ENCODE measurements at places on chromosomes 7 and 10.

- DNase-seq = no peak
Measured at GRCh38 chr7:33217595-33217994, 88.2 kb downstream of the BBS9 start.

DNA sequence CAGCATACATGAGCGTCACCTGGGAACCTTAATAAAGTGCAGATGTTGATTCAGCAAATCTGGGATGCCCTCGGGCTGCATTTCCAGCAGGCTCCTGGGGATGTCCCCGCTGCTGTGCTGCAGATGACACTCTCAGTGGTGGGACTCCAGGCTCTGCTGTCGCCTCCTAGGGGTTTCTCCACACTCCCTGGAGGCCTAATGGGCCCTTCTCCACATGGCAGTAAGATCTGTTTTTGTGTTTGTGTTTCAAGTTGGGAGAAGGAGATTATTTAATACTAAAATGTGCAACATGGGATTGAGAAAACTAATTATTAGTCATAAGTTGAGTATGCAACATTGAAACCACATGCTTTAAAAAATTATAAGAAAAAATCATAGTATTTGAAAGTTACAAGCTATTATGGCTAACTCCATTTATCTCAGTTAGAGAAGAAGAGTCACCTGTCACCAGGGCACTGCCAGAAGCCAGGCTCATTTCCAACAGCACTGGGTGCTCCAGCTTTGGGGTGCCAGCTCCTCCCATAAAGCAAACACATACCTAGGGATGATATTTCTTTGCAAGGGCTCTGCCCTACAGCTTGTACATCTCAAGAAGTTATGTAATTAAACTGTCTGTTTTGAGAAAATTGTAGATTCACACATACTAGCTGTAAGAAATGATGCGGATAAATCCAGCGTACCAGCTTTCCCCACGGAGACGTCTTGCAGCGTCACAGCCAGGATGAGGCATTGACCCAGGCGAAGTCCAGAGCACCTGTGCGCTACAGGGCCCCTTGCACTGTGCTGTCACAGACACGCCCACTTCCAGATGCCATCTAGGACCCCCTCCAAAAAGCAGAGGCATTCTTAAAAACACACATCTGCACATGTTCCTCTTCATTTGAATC, 106.4 kb downstream of the EGFR start:
- no peak for DNase-seq

DNA sequence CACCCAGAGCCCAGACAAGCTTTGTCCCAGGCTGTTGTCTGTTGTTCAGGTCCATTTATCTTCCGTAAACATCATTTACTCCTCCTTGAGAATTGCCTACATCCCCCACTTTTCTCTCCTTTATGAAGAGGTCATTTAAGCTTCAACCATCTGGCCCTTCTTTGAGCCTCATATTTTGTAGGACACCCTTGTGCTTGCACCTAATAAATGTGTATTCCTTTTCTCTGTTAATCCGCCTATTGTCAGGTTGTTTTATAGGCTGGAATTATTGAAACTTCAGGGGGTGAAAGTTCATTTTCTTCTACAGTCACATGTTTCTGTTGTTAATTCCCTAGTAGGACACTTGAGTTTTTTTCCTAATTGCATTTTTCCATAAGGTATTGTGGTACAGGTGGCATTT, 19.6 kb upstream of the CTTNBP2 start:
- DNase-seq = no peak

DNA sequence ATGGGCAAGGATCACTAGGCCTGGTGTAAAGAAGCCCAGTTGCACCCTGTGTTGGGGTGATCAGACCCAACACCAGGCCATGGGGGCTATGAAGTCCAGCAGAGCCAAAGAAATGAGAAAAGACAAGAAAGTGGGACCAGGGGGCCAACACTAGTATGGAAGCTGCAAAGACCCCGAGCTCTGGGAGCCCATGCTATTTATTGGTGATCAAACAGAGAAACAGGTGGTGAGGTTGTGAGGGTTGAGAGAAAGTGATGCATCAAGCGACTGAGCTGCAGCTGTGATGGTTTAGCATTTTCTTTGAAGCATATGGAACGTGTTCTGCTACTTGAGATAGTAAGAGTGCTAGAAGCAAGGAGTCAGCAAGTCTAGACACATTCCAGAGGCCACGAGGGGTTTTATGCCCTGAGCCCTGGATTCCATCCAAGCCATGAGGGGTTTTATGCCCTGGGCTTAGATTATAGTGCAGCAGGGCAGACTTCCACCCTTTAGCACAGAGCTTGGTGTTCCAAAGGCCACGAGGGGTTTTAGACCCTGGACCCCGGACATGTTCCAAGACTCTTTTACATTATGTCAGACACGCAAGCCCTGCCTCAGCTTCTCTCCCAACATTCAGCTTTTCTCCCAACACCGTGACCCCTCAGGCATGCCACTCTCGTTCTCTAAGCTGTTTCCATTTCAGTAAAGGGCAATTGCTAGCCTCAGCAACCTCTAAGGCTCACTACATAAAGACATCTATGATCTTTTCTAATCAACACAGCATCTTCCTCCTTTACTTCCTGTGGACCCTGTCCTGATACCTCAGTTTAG, 43.1 kb upstream of the GPAM start:
- no peak for DNase-seq

GRCh38 chr10:26776258-26776657, 78.8 kb downstream of the PDSS1 start:
- DNase-seq = no peak

DNA sequence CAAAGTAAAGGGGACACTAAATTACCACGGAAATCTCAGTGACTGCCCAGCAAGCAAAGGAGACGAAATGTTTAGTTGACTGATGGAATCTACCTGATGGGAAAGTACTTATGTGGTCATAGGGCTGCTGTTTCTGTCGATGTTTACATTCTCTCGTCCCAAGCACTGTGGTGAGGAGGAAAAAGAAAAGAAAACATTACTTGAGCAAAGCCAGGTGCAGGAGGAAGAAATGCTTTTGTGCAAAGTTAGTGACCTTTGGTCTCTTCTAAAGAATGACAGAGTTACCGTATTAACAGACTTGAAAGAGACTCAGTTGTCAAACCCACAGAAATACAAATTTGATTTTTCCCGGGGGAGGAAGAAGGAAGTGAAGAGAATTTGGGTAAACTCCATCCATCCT, 43.3 kb upstream of the FMC1 start:
- DNase-seq = no peak

DNA sequence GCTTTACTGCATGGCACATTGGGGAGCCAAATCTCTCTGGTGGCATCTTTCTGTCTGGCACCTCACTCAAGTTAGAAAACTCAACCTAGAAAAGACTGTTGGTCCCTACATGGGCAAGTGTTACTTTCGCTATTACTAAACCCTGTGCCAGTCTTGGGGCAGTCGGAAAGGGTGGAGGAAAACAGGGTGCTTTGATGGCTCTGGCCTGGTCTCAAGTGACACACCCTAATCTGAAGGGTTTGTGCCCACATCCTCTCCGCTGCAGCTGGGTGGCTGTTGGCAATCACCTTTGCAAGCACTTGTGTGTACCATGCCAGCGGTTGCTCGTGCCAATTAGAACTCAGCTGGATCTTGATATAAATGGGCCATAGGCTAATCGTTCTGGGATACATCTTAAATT, 159.8 kb upstream of the ITGB1 start:
- no peak for DNase-seq

GRCh38 chr10:7006566-7006965, 404.3 kb downstream of the SFMBT2 start:
- no peak for DNase-seq

DNA sequence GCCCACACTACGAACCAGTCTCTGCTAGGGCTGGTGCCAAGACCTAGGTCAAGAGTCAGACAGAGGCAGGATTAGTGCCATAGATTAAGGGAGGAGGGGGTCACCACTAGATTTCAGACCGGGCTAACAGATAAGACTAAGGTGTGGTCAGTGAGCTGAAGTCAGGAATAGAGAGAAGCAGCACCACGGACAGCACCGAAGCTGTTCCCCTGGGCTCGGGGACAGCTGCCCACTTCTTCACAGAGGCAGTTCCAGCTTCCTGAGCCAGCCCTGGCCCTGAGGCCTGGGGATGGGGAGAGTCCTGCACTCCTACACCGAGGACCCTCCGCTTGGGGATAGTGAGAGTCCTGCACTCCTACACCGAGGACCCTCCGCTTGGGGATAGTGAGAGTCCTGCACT, 11.2 kb upstream of the JAKMIP3 start:
- peak; percentile 51 for DNase-seq

GRCh38 chr7:129266181-129266580, 41.4 kb downstream of the AHCYL2 start:
- DNase-seq = no peak

- DNase-seq = no peak
Measured at GRCh38 chr7:2013381-2014311, 219.1 kb downstream of the MAD1L1 start.

DNA sequence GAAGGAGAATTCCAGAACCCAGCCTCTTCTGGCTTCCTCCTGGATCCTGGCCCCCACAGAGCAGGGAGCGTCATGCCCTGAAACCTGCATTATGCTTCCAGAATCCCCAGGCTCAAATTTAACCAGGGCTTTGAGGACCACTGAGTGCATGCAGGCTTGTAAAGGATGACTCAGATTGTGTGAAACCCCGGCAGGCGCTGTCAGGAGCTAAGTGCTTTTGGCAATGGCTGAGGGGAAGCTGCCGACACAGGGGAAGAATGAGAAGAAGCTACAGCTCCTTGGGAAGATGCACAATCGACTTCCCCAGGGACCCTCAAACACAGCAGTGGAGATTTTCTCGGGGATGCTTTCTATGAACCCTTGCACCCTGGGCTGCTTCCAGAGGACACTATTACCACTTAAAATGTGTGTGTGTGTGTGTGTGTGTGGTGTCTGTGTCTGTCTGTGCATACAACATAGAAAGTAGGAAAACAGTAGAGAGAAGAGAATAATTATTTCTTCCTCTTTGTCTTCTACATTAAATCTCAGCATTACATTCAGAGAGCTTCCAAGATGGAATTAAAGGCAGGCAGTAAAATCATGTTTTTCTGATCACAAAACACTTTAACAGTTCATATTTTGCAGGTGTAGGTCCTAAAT, 183.5 kb upstream of the INHBA start:
- no peak for DNase-seq

DNA sequence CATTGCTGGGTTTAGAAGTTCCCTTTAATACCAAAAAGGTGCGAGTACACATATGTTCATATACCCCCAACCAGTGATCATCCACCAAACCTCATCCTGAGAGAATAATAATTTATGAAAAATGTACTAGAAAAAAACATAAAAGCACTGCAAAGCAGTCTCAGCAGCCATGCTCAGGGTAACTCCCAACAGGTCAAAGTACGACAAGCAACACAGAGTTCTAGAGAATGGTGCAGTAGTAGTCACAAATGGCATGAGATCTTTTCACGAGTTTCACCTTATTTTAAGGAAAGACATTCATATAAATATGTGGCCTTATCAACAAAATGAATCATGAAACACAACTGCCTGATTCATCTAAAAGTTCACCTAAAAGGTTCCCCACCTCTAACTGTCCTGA, 338.5 kb downstream of the PARD3 start:
- DNase-seq = no peak
